Smooth muscle cell of trachea (primary cell): ENCODE measurements at places on chromosomes 3 and 15. TPM values are rescaled to one million over a fixed set of nuclear protein-coding genes. Genes with fewer than 3 reads are reported as not detected.

Gene GP5
- total RNA-seq: 0.17 TPM in 1 of 2 replicates, not detected in the other

Gene CYP1A2
- total RNA-seq: not detected in 2 replicates

Gene NUP210
- under 0.01 TPM in 2 replicates for total RNA-seq

Gene PDZRN3
- 51.2 and 78.2 TPM in 2 replicates for total RNA-seq

Gene MINAR1
- 0.44 and 0.83 TPM in 2 replicates for total RNA-seq

Gene SPTBN5
- 0.29 and 0.83 TPM in 2 replicates for total RNA-seq

Gene EPHA6
- not detected in 2 replicates for total RNA-seq

Gene DNAH12
- under 0.01 and 0.17 TPM in 2 replicates for total RNA-seq

Gene CAV3
- total RNA-seq: not detected in 2 replicates

Gene PPP2R3A
- 16.7 and 20.5 TPM in 2 replicates for total RNA-seq

Gene SLC12A8
- 5.4 and 10.9 TPM in 2 replicates for total RNA-seq

Gene SUSD5
- total RNA-seq: 1.6 and 2.5 TPM in 2 replicates

Gene FETUB
- not detected in 2 replicates for total RNA-seq

Gene SCN5A
- total RNA-seq: 0.29 and 1.2 TPM in 2 replicates

Gene TRH
- not detected in 2 replicates for total RNA-seq

Gene VGLL3
- total RNA-seq: 25.7 and 55.6 TPM in 2 replicates

Gene C15orf62
- 0.15 TPM in 1 of 2 replicates, not detected in the other for total RNA-seq

Gene NR2F2
- 23.0 and 23.9 TPM in 2 replicates for total RNA-seq

Gene ALPK3
- 0.33 and 0.87 TPM in 2 replicates for total RNA-seq

Gene RCN2
- total RNA-seq: 39.7 and 83.2 TPM in 2 replicates
